ENCODE measurements at places on chromosomes 6 and 20.

GRCh38 chr6:136016228-136017225 lies 165.0 kb downstream of the PDE7B start:
- DNase-seq = no peak

DNA sequence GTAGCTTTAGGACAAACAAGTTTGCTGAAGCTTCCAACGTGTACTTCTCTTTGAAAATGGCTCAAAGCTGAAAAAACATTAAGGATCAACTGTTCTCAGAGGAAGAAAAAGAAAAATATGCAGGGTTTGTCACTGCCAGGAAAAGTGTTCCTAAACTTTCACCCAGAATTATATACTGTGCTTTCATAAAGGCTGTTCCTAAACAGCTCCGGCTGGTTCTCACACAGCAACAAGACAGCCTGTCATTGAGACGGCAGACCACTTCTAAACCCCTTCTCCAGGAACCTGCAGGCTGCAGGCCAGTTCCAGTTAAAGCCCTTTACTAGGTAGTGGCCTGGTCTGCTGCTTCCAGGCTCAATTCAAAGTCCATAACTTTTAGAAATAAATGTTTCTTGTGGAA lies 97.4 kb upstream of the SOX4 start:
- DNase-seq = no peak

- no peak for DNase-seq
Measured at GRCh38 chr6:106470316-106470715, 109.8 kb downstream of the CRYBG1 start.

- no peak for DNase-seq
Measured at GRCh38 chr6:148926478-148926877, 179.6 kb downstream of the UST start.

- no peak for DNase-seq
Measured at GRCh38 chr20:21156266-21156665, 30.4 kb downstream of the KIZ start.

DNA sequence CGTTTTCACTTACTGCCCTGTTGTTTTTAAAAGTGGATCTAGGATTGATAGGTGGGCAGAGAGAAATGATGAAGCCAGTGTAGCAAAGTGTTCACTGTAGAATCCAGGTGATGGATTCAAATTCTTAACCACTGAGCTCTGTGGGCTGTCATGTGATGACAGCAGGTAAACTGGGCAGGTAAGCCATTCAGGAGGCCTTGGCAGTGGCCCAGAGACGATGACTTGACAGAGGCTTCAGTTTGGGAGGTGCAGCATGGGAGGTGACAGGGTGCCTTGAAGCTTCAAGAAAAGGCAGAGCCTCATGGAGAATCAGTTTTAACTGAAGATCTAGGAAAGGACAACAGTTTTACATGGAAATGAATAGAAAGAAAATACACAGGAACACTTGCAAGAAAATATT lies 2.0 kb downstream of the NAA20 start:
- DNase-seq = no peak

DNA sequence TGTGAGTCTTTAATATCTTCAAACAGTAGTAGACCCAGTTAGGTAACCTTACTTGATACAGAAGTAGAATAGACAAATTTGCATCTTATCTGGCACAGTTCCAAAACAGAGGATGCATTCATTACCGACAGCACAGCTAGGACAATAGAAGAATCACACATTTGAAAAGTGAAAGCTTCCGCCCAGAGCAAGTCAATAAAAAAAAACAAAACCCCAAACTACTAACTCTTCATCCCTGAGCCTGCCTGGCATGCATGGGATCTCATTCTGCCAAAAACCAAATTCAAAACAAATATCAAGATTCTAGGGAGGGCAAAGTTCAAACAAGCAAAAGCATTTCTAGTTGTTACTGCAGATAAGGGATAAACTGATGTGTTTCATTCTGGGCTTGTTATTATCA lies 235.4 kb downstream of the BTBD9 start:
- DNase-seq = no peak

DNA sequence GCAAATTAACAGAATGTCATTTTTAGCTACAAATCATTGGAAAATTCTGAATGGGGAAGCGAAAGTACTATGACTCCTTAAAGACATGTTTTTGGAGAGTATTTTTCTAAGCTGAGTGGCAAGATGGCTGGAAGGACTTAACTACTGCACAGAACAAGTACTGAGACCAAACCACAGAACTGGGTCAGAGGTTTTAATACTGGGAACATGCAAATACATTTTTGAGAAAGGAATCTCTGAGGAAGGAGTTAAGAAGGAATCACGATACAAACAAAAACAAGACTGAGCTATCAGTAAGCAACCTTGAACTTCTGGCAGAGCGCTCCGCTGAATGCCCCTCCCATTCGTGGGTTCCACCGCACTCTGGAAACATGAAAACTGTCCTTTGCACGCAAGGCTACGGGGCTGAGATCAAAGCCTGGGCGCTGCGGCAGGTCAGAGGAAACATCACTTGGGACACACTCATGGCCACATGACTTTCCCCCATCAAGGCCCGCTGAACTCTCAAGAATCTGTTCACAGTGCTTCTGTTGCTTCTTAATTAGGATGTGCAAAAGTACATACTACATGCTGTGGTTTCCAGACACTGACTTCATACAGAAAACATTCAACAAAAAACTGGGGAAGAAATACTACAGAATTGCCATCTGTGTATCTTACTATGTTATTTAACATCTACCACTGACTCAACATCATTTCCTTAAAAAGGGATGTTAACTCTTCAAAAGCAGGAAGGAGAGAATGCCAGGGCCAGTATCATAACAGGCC lies 27.8 kb downstream of the SLC23A2 start:
- no peak for DNase-seq

DNA sequence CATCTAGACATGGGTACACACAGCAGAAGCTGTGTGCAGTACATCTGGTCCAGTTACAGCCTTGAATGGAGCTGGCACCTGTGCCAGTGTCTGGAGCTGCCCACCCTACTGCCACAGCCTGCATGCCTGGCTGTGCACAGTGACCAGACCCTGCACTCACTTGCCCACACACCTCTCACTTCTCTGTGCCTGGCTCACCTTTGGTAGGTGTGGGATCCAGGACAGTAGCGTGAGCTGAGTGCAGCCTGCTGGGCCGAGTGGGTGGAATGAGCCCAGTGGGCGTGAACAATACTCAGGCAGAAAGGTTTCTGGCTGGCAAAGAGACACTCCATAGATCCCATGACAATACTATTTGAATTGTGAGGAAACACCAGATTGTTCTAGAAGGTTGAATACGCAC lies 839.5 kb upstream of the FLRT3 start:
- no peak for DNase-seq

DNA sequence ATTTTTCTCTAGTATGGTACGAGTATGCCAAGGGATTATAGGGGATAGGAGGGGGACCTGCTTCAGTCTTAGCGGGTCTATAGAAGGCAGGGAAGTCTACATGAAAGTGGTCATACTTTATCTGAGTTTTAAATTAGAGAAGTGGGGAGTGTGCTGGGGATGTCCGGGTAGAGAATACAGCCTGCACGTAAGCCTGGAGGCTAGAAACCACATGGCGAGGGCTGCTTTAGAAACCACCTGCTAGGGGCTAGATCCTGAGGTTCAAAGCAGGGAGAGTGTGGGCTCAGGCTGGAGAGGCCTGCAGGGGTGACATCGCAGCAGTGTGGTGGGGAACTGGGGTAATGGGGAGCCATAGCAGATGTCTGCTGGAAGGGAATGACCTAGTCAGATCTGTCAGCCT lies 85.2 kb downstream of the VEGFA start:
- no peak for DNase-seq
